ENCODE measurements at places on chromosomes 7 and 10. TPM values are rescaled to one million over a fixed set of nuclear protein-coding genes. Genes with fewer than 3 reads are reported as not detected.

The EFCAB10 gene
- total RNA-seq, result not detected

The CARD11 gene
- 3.4 TPM for total RNA-seq

The ADIRF gene
- 113 TPM for total RNA-seq

The HOXA2 gene
- not detected for total RNA-seq

The CYP2C19 gene
- total RNA-seq, result 0.78 TPM

The TMEM176A gene
- 7.6 TPM for total RNA-seq

The COL13A1 gene
- total RNA-seq, result not detected

The GFRA1 gene
- 4.2 TPM for total RNA-seq

The NEUROD6 gene
- not detected for total RNA-seq

The SCART1 gene
- 3.9 TPM for total RNA-seq

The GRM3 gene
- not detected for total RNA-seq

The PTPN20 gene
- total RNA-seq, result 4.4 TPM

The TMEM184A gene
- 21.0 TPM for total RNA-seq

The MUC3A gene
- 3.0 TPM for total RNA-seq

The PUS7 gene
- 11.9 TPM for total RNA-seq

The UNCX gene
- total RNA-seq, result not detected

The PPP1R17 gene
- total RNA-seq, result not detected

The CCDC3 gene
- 2.1 TPM for total RNA-seq

The LBX1 gene
- not detected for total RNA-seq

The TBATA gene
- not detected for total RNA-seq

The CPVL gene
- 4.0 TPM for total RNA-seq

The LDB3 gene
- total RNA-seq, result 0.78 TPM

The CNNM1 gene
- 1.6 TPM for total RNA-seq

The TAS2R4 gene
- 3.4 TPM for total RNA-seq

The AGBL3 gene
- total RNA-seq, result 0.33 TPM

The ENTPD1 gene
- total RNA-seq, result 2.1 TPM

The ZNF783 gene
- total RNA-seq, result 17.5 TPM

The CPEB3 gene
- 10.2 TPM for total RNA-seq

The SLC39A12 gene
- not detected for total RNA-seq

The ANKRD30A gene
- not detected for total RNA-seq

The MYL7 gene
- total RNA-seq, result not detected

The TUBB8 gene
- total RNA-seq, result 14.2 TPM

The GSDME gene
- total RNA-seq, result 5.3 TPM

The ADAM8 gene
- 3.4 TPM for total RNA-seq

The TAS2R41 gene
- not detected for total RNA-seq

The PNLIP gene
- total RNA-seq, result 8,888 TPM

The OR2A7 gene
- total RNA-seq, result 14.5 TPM

The ADGRA1 gene
- total RNA-seq, result under 0.01 TPM

The GRID2IP gene
- total RNA-seq, result 1.6 TPM

The GHRHR gene
- total RNA-seq, result not detected

The ASB10 gene
- total RNA-seq, result not detected

All from body of pancreas (tissue), 4 donors.